ENCODE measurements at places on chromosomes 4 and X.

DNA sequence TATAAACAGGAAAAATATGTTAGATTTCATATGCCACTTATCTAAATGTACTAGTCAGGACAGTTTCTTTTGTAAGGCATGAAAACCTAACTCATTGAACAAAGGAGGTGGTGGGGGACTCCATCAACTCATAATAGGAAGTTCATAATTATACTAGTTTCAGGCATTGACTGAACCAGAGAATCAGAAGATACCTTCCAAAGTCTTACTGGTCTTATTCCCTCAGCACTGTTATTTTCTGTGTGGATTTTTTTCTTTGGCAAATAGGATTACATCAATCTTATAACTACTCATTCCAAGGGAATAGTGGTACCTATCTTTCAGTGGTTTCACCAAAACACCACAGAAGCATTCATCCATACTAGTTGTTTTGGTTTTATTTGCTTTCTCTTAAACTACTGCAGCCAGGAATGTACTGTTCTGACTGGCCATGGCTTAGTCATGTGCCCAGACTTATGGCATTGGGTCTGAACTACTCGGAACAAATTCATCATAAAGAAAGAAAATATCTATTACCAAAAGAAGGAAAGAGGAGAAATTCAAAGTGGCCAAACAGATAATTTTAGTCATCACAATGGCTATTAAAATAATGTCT lies 273.9 kb downstream of the ARAP2 start:
- DNase-seq: no peak
- H3K4me3 ChIP-seq: no peak overlapping the region
- H3K27ac ChIP-seq: no peak overlapping the region
- H3K4me1 ChIP-seq: no peaks in the 10 kb centered on the region

- H3K27ac ChIP-seq: no peak overlapping the region
- H3K27me3 ChIP-seq: peaks cover 3% of the 10 kb centered on the region
- no peaks in the 10 kb centered on the region for H3K36me3 ChIP-seq
- H3K4me3 ChIP-seq: no peak overlapping the region
- no peaks in the 10 kb centered on the region for H3K4me1 ChIP-seq
- DNase-seq: no peak
Observed at GRCh38 chr4:15938182-15938581, 358 bp downstream of the FGFBP1 start.

DNA sequence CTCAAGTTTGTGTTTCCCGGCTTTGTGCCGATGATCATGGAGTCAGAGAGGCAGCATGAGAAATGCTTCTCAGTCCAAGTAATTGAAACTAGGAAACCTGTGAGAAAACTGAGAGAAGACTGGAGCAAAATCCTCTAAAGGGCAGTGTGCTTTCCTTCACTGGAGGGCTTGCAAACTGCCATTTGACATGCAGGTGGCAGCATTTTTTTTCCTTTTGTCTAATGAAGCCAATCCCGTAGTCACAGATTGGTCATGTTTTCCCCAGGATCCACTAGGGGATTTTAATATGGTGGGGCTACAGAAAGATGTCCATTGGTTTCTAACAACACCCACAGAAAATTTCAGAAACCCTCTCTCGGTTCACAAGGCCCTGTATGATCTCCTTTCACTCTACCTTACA lies 117.4 kb upstream of the NUDT10 start:
- peaks cover 10% of the 10 kb centered on the region for H3K36me3 ChIP-seq
- no peak overlapping the region for H3K4me3 ChIP-seq
- no peak overlapping the region for H3K27ac ChIP-seq
- H3K4me1 ChIP-seq: no peaks in the 10 kb centered on the region
- DNase-seq: no peak
- H3K27me3 ChIP-seq: no peaks in the 10 kb centered on the region

GRCh38 chrX:47217121-47217851 lies 1.2 kb upstream of the CDK16 start:
- H3K4me1 ChIP-seq: peaks cover 30% of the 10 kb centered on the region
- H3K4me3 ChIP-seq: peak overlapping the region; percentile 98
- no peaks in the 10 kb centered on the region for H3K27me3 ChIP-seq
- H3K36me3 ChIP-seq: no peaks in the 10 kb centered on the region
- no peak for DNase-seq
- peak overlapping the region; percentile 98 for H3K27ac ChIP-seq

DNA sequence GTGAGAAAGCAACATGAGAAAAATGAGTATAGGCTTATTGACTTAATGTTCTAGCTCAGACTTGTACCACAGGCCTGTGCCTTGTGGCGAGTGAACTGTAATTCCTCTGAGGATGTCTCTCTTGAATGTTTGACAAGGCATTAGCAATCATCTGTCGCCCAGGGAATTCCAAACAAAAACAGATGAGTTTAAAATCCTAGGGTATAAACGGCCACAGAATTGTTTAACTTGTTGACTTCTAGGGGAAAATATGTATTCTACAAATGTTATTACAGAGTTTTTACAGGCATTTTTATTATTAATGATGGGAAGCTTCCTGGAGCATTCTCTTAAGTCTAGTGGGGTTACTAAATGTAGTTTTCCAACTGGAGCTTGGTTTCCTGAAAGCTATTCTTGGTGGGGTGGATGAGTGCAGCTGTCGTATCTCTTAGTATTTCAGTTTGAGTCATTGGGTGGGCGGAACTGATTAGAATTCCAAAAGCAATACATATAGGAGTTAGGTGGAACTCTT lies 40.6 kb downstream of the ARHGAP10 start:
- no peak overlapping the region for H3K4me3 ChIP-seq
- no peaks in the 10 kb centered on the region for H3K4me1 ChIP-seq
- H3K36me3 ChIP-seq: no peaks in the 10 kb centered on the region
- no peak for DNase-seq

DNA sequence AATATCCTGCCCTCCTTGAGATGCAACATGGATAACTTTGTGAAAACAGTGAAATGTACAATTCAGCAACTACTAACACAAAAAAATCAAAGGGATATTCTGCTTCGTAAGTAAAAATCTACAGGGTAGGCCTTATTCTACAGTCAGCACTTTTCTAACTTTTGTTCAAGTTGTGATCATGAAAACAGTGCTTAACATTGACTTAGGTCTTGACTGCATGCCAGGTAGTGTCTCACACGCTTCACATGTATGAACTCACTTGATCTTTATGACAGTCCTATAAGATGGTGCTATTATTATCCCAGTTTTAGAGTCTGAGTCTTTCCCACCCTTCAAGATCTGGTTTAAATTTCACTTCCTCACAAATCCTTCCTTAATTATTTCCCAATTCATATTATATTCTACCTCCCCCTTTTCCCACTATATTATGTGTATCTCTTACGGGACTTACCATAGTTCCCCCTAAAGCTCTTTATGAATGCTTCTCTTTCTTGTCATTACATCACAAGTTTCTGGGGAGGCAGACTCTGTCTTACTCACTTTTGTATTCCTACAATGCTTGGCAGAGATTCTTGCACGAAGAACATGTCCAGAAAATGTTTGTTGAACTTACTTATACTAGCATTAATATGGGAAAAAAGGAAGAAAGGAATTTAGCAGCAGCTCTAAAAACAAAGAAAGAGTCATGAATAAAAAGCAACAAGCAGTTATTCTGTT lies 179.8 kb downstream of the SCFD2 start:
- H3K4me3 ChIP-seq: no peak overlapping the region
- peaks cover 7% of the 10 kb centered on the region for H3K4me1 ChIP-seq
- no peak overlapping the region for H3K27ac ChIP-seq
- no peak for DNase-seq
- no peaks in the 10 kb centered on the region for H3K36me3 ChIP-seq
- no peaks in the 10 kb centered on the region for H3K27me3 ChIP-seq

DNA sequence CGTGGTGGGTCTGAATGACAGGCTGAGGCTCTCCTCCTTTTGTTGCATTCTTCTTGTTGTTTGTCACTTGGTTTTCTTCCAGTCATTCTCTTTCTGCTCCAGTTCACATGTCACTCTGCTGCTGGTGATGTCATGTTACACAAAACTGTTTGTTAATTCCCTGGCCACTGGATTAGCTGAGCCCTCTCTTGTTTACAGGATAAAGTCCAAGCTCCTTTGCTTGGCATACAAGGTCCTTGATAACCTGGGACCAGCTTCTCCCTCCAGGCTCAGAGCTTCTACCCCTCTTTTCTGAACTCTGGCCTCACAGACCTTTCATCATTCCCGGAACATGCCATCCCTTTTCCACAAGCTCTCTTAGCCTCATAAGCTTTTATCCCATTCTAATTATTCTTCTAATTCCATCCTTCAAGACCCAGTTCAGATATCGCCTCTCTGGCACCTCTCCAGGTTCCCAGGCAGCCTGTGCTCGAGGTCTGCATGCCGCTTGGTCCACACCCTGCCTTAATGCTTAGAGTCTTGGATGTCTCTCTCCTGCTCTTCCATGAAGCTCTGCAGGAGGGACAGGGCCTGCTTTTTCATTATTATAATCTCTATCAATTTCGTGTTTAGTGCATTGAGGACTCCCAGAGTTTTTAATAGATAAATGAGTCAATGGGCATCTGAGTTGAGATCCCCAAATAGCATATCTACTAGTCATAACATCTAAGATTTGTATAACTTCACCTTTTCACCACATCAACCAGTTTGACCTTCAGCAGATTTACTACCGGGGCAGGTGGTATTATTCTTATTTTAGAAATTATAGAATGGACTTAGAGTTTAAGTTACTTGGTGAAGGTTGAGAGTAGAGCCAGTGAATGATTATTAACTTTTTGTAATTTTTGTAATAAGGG lies 98.7 kb downstream of the TMEM131L start:
- H3K36me3 ChIP-seq: peaks cover 82% of the 10 kb centered on the region
- no peaks in the 10 kb centered on the region for H3K27me3 ChIP-seq
- DNase-seq: no peak
- H3K4me1 ChIP-seq: peaks cover 49% of the 10 kb centered on the region
- H3K27ac ChIP-seq: peak overlapping the region; percentile 53
- no peak overlapping the region for H3K4me3 ChIP-seq

DNA sequence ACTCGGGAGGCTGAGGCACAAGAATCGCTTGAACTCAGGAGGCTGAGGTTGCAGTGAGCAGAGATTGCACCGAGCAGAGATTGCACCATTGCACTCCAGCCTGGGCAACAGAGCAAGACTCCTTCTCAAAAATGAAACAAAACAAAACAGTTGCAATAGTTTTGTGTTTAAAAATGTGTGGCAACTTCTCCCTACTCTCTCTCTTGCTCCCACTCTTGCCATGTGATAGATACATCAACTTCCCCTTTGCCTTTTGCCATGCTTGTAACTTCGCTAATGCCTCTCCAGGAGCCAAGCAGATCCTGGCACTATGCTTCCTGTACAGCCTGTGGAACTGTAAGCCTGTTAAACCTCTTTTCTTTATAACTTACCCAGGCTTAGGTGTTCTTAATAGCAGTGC lies 52.5 kb upstream of the INTU start:
- H3K4me3 ChIP-seq: no peak overlapping the region
- no peaks in the 10 kb centered on the region for H3K27me3 ChIP-seq
- no peaks in the 10 kb centered on the region for H3K4me1 ChIP-seq
- H3K36me3 ChIP-seq: no peaks in the 10 kb centered on the region
- no peak for DNase-seq
- no peak overlapping the region for H3K27ac ChIP-seq

DNA sequence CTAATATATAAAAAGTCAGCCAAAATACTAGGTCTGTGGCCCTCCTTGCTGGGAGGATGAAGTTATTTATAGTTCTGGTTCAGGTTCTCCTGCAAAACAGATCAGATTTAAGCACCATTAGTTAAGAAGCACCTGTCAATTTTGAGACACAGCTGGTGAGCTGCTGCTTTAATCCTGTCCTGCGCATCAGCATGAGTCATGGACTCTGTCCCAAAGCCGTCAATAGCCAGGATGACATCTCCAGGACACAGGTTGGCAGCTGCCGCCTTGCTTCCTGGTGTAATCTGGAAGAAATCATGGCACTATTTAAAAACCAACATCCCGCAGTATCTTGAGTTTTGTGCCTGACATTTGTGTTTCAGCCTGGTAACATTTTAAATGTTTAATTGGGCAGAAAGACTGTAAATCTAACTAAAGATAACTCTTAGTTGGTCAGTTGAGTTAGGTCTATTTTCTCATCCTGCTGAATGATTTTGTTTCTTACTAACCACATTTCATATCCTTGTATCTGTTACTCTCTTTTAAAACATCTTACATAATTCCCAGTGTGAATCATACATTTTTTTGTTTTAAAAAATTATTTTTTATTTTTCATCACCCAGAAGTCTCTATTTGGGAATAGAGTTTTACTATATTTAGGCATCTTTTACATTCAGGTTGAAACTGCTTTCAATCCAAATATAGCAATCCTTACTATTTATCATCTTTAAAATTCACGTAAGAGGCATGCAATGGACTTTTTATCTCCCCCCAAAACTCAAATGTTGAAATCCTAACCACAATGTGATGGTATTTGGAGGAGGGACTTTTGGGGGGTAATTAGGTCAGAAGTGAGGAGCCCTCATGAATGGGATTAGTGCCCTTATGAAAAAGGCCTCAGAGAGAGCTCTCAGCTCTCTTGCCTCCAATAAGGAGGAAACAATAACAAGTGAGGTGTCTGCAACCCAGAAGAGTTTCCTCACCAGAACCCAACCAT lies 10.1 kb downstream of the PDLIM3 start:
- H3K27ac ChIP-seq: no peak overlapping the region
- H3K4me1 ChIP-seq: no peaks in the 10 kb centered on the region
- H3K36me3 ChIP-seq: no peaks in the 10 kb centered on the region
- no peak for DNase-seq

- no peak for DNase-seq
- H3K4me1 ChIP-seq: no peaks in the 10 kb centered on the region
- no peak overlapping the region for H3K27ac ChIP-seq
Observed at GRCh38 chr4:16516796-16517439, 290.6 kb upstream of the TAPT1 start.
